ENCODE measurements at places on chromosomes 5 and 9. TPM values are rescaled to one million over a fixed set of nuclear protein-coding genes. Genes with fewer than 3 reads are reported as not detected.

DNA sequence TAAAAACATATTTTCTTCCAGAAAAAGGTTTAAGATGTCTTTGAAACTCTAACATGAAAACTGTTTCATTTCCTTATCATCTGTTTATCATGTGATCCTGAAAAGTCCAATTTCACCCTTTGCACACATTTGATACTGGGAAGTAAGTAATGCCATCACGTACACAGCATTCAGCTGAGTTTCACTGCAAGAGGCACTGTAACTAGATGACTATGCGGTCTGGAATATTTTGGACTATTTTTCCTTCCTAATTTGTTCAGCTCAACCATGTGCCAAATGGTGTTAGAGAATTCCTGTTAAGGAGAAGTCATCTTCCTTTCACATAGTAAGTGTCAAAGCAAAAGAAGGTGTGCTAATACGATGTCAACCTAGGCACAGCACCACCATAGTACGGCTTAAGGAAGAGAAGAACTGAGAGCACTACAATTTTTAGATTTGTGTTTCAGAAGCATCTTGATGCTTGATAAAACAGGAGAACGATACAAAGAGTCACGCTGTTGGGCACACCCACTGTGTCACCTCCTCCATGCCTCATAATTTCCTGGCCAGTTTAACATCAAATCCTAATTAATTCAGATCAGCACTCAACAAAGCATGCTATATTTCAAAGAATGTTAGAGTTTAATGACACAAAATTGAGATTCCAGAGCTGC is 77.5 kb downstream of the GNAQ start:
- DNase-seq = no peak

DNA sequence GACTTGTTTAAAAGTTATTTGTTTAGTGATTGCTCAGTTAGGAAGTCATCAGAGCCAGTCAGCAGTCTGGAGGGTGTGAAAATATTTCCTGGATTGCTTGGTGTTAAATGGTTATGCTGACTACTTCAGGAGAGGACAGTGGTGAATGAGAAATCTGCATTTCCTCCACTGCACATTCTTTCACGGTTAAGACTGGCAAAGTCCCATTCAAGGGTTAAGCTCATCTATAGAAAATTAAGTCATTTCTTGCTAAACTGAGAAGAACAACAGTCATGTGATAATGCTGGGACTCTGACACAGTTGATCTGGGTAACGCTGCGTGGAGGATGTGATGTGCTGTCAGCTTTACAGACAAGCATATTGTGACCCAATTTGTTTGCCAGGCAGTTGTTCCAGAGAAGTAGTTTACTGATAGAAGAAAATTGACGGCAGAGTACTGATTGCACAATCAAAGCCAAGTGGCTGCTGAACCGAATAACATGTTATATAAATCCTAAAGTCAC is 80.4 kb downstream of the GRAMD2B start:
- DNase-seq = peak; percentile 71

- no peak for DNase-seq
These were observed 363.8 kb downstream of the LRRC70 start for GRCh38 chr5:62942384-62942783.

Gene FSD1L
- total RNA-seq = 5.6 TPM
